DMS79 treated with DMSO at 0.1 percent for 48 hours (cell line): ENCODE measurements at places on chromosomes 5 and 9.

DNA sequence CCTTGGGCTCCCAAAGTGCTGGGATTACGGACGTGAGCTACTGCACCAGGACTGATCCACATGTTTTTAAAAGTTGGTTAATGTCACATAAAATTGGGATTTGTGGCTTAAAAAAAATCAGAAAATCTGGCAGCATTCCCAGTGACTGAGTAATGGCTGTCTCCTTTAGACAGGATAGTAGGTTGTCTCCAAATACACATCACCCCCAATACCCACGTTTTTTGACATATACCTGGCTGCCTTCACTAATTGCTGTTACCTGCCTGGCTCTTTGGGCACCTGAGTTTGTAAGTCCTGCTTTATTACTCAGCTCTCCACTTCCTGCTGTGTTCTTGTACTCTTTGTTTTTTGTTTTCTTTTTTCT is 84.8 kb downstream of the KDM4C start:
- no peak for DNase-seq

DNA sequence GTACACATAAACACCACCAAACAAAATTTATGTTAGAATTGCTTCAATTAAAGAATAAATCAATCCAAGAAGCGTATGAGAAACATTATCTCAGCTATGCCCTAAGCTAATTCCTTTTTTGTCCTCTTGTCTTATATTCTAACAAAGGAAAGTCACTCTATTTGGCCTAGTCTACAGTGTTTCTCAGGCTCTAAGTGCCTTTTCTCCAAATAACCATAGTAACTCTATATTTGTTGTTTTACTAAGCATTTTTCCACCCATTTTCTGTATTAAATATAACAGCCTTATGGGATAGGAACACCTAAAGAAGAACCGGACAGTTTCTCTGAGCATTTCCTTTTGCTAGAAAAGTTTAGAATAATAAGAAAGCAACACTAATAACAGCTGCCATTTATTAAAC is 120.1 kb upstream of the MTAP start:
- DNase-seq: no peak

DNA sequence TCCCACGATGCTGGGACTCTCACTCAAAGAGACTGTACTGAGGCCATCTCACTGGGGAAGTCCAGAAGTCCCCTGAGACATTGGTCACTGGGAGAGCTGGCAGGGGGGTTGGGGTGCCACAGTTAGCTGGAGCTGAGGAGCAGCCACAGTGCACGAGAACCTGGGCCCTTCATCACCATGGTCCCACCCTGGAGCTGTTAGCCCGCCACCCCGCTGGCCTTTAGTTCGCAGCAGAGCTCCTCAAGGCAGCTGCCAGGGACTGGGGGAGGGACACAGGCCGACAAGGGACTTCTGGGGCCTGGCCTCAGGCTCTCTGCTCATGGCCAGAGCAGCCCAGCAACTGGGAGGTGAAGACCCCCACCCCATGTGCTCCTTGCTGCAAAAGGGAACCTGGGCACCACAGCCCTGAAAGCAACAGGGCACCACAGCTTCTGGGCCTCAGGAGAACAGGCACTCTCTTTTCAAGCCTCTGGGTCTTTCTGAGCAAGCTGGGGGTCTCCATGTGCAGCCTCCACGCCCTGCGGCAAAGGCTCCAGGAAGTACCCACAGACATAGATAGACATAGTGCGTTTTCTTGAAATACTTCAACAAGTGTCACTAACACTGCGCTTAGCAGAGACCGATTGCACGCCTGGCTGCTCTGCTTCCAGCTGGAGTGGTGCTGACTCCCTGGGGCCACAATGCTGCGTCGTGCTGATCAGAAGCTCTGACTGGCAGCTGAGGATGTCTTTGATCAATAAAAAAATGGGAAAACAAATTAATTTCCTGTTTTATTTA is 46.0 kb downstream of the VAV2 start:
- DNase-seq: peak; percentile 65

- peak; percentile 55 for DNase-seq
Observed at GRCh38 chr9:83219154-83219923, 156.4 kb upstream of the RASEF start.

DNA sequence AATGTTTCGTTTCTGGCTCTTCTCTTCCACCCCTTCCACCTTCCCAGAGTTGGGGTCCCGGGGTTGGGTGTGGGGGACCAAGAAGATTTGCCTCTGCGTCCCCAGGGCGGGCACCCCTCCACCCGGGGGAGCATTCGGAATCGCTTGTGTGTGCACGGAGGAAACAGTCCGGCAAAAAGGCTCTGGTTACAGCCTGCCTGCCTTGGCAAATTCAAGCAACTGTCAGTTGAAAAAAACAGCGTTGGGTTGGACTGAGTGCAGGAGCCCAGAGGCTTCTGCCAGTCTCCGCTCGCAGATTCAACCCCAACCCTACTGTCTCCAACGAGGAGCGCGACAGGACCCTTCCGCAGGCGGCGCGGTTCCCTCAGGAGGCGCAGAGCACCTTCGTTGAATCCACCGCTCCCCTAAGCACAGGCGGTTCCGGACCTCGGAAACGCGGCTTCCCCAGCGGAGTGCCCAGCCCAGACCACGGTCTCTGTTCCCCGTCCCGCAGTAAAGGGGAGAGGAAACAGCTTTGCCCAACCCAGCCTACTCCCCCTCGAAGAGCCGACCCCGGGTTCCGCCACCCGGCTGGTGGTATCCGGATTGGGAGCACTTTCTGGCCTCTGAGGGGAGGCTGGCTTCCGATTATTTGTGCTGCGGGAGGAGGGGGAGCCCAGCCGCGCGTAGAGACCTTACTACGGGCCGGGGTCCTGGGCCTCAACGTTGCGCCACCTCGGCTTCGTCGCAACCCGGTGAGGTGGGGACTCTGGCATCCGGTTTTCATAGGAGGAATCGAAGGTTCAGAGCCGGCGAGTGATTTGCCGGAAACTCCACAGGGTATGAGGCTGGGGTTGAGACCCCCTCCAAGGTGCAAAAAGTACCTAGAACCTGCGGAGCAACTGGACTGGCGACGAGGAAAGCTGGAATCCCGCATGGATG is 9.6 kb downstream of the LHX6 start:
- DNase-seq: no peak

GRCh38 chr9:33288828-33289483 is 1.4 kb upstream of the NFX1 start:
- DNase-seq: no peak

DNA sequence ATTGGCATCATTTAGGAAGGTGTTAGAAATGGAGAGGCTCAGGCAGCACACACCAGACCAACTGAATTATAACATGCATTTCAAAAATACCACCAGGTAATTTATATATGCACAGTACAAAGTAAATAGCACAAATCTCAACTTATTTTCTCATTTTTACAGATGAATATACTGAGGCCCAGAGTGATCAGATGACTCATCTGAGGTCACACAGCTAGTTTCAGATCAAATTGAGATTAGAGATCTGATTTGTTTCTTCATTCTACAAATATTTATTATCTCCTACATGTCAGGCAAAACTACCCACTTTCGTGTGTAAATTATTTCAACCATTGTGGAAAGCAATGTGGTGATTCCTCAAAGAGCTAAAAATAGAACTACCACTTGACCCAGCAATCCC is 507.1 kb downstream of the TLE4 start:
- no peak for DNase-seq
